ENCODE measurements at places on chromosomes 1 and 21.

GRCh38 chr21:36203603-36203889 is 46.9 kb downstream of the DOP1B start:
- 0 out of 2 replicates have a peak, but pooled peaks cover under 1% of the 10 kb centered on the region for H3K4me1 ChIP-seq
- H3K36me3 ChIP-seq, result peaks cover 3% of the 10 kb centered on the region
- no peak overlapping the region for H3K27ac ChIP-seq
- H3K4me3 ChIP-seq, result no peak overlapping the region
- no peaks in the 10 kb centered on the region for H3K27me3 ChIP-seq
- DNase-seq, result no peak

DNA sequence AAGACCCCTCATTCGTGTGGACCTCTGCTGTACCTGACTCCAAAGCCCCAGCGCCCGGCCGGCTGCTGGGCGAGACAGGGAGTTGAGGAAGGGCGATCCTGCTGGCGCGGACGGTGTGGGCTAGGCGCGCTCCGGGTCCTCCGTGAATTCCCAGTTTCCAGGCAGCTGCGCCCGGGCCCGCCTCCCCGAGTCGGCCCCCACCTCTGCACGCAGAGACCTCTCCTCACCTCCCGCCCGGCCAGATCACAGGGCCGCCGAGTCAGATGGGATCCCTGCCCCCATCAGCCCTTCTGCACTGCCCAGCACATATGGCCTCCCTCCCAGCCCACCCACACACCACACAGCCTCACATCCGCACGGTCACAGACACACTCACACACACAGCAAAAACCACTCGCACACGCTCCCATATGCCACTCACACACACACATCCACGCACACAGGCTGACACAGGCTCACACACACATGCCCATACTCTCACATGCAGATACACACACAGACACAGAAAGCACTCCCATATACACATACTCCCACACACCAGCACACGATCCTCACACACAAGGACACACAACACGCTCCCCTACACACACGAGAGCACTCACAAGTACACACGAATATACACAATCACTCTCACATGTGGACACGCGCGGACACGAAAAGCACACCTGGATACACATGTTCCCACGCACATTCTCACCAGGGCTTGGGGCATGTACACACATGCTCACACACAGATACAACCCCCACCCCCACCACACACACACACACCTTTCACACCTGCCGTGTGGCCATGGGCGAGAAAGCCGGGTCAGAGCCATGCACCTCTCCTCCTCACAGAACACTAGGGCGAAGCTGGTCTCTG is 7.2 kb upstream of the GUCA2B start:
- H3K4me3 ChIP-seq, result no peak overlapping the region
- no peaks in the 10 kb centered on the region for H3K27me3 ChIP-seq
- H3K4me1 ChIP-seq, result no peaks in the 10 kb centered on the region
- H3K36me3 ChIP-seq, result no peaks in the 10 kb centered on the region
- no peak for DNase-seq

DNA sequence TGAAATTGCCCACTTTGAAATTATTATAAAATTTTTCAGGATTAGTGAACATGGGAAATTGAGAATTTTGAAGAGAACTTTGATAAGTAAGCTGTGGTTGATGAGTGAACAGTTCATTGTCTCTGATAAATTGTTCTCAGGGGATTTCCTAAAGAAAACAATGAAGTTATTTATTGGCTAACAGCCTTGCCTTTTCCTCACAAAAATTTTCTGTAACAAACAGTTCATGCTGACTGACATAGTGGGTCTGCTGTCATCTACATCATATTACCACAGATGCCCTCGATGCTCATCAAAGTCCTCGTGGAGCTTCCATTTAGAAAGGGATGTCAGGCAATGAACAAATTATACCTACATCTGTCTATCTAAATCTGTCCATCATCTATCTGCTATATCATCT is 113.4 kb downstream of the PTBP2 start:
- no peak overlapping the region for H3K27ac ChIP-seq
- H3K4me3 ChIP-seq, result no peak overlapping the region
- no peaks in the 10 kb centered on the region for H3K27me3 ChIP-seq
- peaks cover 17% of the 10 kb centered on the region for H3K4me1 ChIP-seq

DNA sequence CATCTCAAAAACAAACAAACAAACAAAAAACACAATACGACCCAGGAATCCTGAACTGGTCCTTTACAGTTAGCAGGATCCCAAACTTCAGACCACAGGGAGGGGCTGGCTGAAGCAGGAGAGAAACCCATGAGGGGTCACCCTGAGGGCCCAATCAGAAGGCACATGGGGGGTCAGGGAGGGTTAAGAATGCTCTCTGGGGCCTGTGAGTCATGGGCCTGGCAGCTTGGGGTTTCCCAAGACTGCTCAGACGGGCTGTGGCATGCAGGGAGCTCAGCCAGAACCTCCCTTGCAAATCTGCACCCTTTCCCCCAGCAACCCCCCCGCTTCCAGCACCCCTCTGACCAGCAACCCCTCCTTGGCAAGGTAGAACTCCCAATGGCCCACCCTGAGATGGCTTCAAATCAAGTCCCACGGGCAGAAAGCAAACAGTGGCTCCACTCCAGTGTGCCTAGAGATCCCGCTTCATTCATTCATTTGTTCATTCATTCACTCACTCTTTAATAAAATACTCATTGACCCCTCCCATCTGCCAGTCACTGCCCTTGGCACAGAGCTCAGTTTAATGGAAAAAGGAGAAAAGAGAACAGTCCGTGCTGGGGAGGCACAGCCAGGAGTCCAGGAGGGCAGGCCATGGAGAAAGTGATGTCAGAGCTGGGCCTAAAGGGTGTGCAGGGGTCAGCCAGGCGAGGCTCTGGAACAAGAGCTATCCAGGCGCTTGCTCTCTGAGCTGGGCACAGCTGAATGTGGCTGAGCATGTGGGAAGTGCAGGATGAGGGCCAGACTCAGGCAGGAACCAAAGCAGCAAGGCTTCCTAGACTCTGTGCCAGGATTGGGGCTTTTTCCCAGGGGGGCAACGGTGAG is 8.2 kb downstream of the UQCRHL start:
- DNase-seq, result no peak
- H3K36me3 ChIP-seq, result no peaks in the 10 kb centered on the region
- H3K27me3 ChIP-seq, result no peaks in the 10 kb centered on the region
- peaks cover 19% of the 10 kb centered on the region for H3K4me1 ChIP-seq

DNA sequence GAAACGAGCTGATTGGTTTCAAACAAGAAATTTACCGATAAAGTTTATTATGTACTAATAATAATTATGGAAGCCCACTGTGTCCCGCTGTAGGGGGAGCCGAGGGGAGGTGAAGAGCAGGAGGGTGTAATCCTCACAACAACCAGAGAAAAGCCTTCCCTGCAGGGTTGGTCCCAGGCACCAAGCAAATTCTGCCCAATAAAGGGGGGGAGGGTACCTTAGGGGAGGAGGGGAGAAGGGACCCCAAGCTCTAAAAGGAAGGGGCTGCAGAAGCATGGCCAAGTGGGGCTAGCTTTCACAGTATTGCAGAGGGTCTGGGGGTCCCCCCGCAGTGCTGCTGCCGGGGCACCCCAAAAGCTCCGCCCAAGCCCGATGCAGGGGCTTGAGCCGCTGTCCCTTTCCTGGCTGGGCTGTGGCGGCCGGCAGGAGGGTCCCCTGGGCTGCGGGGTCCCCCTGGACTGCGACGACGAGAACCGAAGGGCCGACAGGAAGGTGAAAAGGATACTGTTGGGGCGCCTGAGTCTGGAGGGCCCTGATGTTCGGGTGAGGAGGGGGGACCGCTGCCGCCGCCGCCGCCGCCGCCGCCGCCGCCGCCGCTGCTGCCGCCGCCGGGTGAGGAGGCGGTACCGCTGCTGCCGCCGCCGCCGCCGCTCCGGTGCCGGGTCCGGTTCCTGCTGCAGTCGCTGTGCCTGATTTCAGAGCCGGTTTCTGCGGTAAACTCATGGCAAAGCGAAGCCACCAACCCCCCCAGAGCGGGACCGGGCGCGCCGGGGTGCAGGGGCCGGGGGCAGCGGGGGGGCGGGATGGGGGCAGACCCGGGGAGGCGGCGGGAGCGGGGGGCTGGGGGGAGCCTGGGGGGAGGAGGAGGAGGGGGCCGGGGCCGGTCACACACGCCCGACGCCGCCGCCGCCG is 771 bp downstream of the EIF4G3 start:
- peak overlapping the region; percentile 8 for H3K27ac ChIP-seq
- H3K4me1 ChIP-seq, result peaks cover 18% of the 10 kb centered on the region
- DNase-seq, result peak; percentile 35
- peak overlapping the region; percentile 82 for H3K4me3 ChIP-seq

DNA sequence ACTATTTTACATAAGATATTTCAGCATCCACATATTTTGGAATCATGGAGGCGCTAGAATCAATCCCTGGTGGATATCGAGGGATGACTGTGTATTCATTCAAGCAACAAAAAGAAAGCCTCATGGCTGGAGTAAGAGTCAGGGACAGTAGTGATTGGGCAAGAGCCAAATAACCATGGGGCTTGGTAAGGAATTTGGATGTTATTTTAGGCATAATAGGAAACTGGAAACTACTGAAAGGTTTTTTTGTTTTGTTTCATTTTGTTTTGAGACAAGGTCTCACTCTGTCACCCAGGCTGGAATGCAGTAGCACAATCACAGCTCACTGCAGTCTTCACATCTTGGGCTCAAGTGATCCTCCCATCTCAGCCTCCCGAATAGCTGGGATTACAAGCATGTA is 33.8 kb upstream of the EYA3 start:
- H3K27me3 ChIP-seq, result peaks cover 2% of the 10 kb centered on the region
- H3K4me3 ChIP-seq, result no peak overlapping the region
- no peaks in the 10 kb centered on the region for H3K4me1 ChIP-seq
- no peaks in the 10 kb centered on the region for H3K36me3 ChIP-seq
- no peak overlapping the region for H3K27ac ChIP-seq

GRCh38 chr1:232252546-232253118 is 377.3 kb downstream of the SIPA1L2 start:
- peaks cover 53% of the 10 kb centered on the region for H3K4me1 ChIP-seq
- H3K36me3 ChIP-seq, result peaks cover 2% of the 10 kb centered on the region
- peak; percentile 44 for DNase-seq
- peaks cover 99% of the 10 kb centered on the region for H3K27me3 ChIP-seq

DNA sequence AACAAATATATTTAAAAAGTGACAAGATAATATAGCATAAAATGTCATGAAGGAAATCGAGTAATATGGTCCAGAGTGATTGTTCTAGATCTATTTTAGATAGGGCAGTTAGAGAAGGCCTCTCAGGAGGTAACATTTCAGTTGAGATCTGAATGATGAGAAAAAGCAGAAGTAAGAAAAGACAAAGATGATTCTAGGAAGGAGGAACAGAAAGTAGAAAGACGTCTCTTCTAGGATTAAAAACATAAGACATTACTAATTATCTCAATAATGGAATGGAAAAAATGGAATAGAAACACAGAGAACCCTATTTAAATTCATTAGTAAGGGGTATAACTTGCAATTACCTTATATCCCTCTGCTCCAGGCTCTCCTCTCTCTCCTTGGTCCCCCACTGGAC is 130.0 kb upstream of the ZNHIT6 start:
- H3K36me3 ChIP-seq, result no peaks in the 10 kb centered on the region
- no peak overlapping the region for H3K4me3 ChIP-seq
- H3K27me3 ChIP-seq, result no peaks in the 10 kb centered on the region
- H3K27ac ChIP-seq, result no peak overlapping the region
- no peaks in the 10 kb centered on the region for H3K4me1 ChIP-seq

- no peak for DNase-seq
- H3K4me3 ChIP-seq, result no peak overlapping the region
- no peaks in the 10 kb centered on the region for H3K27me3 ChIP-seq
- H3K27ac ChIP-seq, result no peak overlapping the region
- H3K4me1 ChIP-seq, result no peaks in the 10 kb centered on the region
Measured at GRCh38 chr1:89682611-89683010, 49.7 kb downstream of the LRRC8C start.

DNA sequence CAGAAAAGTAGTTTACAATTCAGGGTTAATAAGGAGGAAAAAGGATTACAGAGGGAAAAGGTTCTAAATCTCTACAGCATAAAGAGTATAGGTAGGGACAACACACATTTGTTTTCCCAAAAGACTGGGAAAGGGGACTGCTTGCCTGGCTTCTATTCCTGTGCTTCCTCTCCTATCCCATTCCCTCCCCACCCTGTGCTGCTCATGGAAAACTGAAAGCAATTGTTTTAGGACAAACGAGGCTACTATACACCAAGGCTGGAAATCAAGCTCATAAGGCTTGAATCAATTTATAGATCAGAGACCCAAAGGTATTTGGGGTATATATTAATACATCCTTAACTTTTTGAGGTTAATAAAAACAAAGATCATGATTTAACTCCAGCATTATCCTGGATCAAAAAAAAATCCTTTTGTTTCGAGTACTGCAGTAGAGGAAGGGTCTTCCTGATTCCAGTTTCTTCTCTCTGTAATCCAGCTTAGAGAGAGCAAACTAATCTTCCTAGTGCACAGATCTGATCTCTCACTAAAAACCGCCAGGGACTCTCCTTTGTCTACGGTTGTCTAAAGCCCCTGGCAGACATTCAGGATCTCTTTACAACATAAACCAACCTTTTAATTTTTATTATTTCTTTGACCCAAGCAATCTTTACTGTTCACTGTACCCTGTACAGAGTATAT is 37.4 kb upstream of the A3GALT2 start:
- no peak overlapping the region for H3K4me3 ChIP-seq
- H3K27me3 ChIP-seq, result peaks cover 73% of the 10 kb centered on the region
- no peaks in the 10 kb centered on the region for H3K36me3 ChIP-seq
- H3K4me1 ChIP-seq, result peaks cover 26% of the 10 kb centered on the region
- H3K27ac ChIP-seq, result no peak overlapping the region
- DNase-seq, result no peak

Measured in WTC11 (cell line).